ENCODE measurements at places on chromosomes 16 and 17. TPM values are rescaled to one million over a fixed set of nuclear protein-coding genes. Genes with fewer than 3 reads are reported as not detected.
A peak's percentile ranks its signal among the peaks of the same experiment; 100 is the strongest.

- DNase-seq: no peak
- H3K27me3 ChIP-seq: no peaks in the 10 kb centered on the region
- H3K4me1 ChIP-seq: peaks cover 14% of the 10 kb centered on the region
Observed at GRCh38 chr16:75097941-75098901, 18.4 kb downstream of the LDHD start.

DNA sequence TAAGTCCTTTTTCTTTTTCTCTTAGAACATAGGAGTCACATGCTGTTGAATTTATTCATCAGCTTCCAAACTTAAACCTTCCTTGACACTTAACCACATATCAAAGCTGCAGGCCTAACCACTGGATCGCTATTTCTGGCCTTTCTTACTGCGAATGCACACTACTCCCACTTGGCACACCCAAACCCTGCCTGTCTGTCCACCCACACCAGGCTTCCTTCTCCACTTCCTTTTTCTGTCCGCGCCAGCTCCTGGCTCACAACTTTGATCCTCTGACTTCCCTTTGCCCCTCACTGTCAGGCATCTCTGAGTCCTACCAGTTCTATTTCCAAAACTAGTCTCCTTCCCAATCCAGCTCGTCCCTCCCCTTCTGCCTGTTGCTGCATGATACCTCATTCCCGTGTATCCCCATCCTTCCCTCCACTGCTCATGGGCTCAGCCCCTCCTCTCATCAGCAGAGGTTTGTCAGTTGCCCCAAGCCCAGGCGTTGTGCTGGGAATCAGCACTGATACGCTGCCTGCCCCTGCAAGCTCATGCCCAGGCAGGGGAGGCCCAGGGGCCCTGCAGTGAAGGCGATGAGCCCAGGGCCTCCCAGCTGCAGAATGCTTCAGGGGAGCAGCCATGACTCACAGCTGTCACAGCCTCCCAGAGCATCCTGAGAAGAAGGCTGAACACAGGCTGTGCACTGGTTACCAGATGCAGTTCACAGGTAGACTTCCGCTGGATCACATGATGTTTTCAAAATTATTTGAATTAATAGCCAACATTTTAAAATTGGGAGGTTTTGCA is 179.8 kb downstream of the KATNIP start:
- H3K36me3 ChIP-seq: no peaks in the 10 kb centered on the region
- no peak overlapping the region for H3K27ac ChIP-seq
- no peak for DNase-seq
- H3K4me1 ChIP-seq: 0 out of 2 replicates have a peak, but pooled peaks cover 3% of the 10 kb centered on the region
- H3K4me3 ChIP-seq: no peak overlapping the region

GRCh38 chr16:24769806-24770205 is 40.4 kb downstream of the TNRC6A start:
- H3K27me3 ChIP-seq: no peaks in the 10 kb centered on the region
- no peak for DNase-seq
- H3K27ac ChIP-seq: no peak overlapping the region

- H3K27me3 ChIP-seq: no peaks in the 10 kb centered on the region
- no peak overlapping the region for H3K27ac ChIP-seq
- peaks cover 43% of the 10 kb centered on the region for H3K36me3 ChIP-seq
- H3K4me3 ChIP-seq: peak overlapping the region; percentile 74
- peaks cover 25% of the 10 kb centered on the region for H3K4me1 ChIP-seq
Observed at GRCh38 chr16:30369091-30369937, 980 bp downstream of the TBC1D10B start.

The ZNF768 gene
- total RNA-seq: 41.1 TPM

DNA sequence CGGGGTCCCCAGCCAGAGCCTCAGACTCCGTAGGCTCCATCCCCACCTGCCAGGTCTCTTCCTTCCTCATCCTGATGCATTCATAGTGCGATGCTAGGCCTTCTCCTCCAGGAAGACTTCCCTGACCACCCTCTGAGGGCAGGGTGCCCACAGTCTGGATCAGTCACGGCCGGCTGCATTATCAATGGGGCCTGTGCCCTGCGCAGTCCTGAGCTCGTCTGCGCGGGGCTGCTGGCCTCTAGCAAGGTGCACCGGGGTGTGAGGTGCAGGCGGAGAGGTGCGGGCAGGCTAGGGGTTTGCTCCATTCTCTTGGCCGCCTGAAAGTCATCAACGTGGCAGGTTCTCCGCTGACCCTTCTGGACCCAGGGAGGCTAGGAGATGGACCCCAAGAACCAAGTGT is 56.9 kb upstream of the ACSF3 start:
- peaks cover 63% of the 10 kb centered on the region for H3K27me3 ChIP-seq
- H3K4me1 ChIP-seq: no peaks in the 10 kb centered on the region
- DNase-seq: no peak
- H3K27ac ChIP-seq: no peak overlapping the region
- no peak overlapping the region for H3K4me3 ChIP-seq

DNA sequence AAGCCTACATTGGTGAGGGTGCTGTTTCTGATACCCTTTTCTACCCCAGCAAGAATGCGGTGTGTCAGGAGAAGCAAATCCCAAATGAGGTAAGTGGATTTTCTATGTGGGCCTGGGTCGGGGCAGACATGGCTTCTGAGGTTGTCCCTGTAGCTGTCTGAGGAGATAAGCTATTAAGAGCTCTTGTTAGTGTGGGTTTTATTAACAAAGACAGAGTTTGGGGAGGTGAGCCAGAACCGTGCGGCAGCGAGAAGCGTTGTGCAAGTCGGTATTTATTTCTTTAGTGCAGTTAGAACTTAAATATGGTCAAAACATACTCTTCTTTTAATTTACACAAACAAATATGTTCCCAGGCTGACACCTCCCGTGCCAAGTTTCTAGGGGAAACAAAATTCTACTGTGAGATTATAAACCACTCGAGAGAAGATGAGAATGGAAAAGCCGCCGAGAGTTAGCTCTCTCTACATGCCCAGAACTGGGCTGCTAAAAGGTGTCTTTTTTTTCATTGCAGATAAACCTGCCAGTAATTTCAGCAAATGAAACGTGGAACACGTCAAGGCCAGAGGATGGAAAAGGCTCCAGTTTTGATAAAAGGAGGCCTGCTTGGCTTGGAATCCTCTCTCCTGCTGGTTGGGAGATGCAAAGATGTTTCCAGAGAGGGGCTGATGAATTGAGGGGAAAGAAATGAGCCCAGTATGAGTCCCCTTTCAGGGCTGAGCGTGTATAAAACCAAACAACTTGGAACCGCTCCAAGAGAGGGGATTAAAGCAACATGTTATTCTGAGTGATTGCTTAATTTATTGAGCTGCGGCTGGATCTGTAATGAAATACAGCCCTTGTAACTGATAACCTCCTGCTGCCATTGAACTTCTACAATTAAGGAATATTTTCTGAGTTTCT is 254.6 kb downstream of the MRTFB start:
- no peaks in the 10 kb centered on the region for H3K27me3 ChIP-seq
- H3K4me3 ChIP-seq: no peak overlapping the region
- H3K36me3 ChIP-seq: peaks cover 51% of the 10 kb centered on the region
- H3K27ac ChIP-seq: no peak overlapping the region
- no peaks in the 10 kb centered on the region for H3K4me1 ChIP-seq

The KRTAP4-5 gene
- total RNA-seq: not detected

The ST6GALNAC1 gene
- total RNA-seq: not detected

The LHX1 gene
- not detected for total RNA-seq

The OR3A1 gene
- not detected for total RNA-seq

- no peak overlapping the region for H3K4me3 ChIP-seq
- H3K36me3 ChIP-seq: peaks cover 61% of the 10 kb centered on the region
- peaks cover 3% of the 10 kb centered on the region for H3K4me1 ChIP-seq
- no peak for DNase-seq
- no peaks in the 10 kb centered on the region for H3K27me3 ChIP-seq
Observed at GRCh38 chr16:1651094-1651973, 26.7 kb upstream of the JPT2 start.

DNA sequence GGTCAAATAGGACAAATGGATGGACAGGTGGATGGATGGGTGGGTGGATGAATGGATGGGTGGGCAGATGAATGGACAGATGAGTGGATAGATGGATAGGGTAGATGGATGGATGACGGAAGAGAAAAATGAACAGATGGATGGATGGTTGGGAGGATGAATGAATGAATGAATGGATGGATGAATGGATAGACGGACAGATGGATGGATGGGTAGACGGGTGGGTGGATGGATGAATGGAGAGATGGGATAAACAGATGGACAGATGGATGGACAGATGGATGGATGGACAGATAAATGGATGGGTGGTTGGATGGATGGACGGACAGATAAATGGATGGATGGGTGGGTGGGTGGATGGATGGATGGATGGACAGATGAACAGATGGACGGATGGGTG is 232.8 kb downstream of the GRIN2A start:
- no peaks in the 10 kb centered on the region for H3K27me3 ChIP-seq
- no peak overlapping the region for H3K4me3 ChIP-seq
- DNase-seq: no peak
- no peak overlapping the region for H3K27ac ChIP-seq

DNA sequence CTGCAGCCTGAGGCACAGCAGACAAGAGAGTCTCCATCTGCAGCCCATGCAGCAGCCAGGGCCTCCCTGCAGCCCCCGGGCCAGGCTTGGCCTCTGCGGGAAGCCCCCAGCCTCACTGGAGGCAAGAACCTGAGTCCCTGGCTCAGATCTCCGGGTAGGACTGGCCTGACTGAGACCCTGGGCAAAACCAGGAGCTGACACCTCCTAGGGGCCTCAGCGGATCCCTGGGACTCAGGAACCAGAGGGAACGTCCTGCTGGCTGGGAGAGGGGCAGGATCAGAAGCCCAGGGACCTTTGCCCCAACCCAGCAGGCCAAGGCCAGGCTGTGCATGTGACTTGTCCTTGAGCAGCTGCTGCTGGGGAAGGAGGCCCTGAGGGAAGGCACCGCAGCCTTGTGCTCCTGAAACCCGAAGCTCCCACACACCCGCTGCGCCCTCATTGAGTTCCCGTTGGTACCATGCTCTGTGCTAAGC is 1.7 kb upstream of the PRSS21 start:
- peak; percentile 35 for DNase-seq
- H3K27me3 ChIP-seq: peaks cover 31% of the 10 kb centered on the region
- no peak overlapping the region for H3K4me3 ChIP-seq
- H3K36me3 ChIP-seq: no peaks in the 10 kb centered on the region
- H3K4me1 ChIP-seq: no peaks in the 10 kb centered on the region

The LSM12 gene
- total RNA-seq: 44.0 TPM

The HS3ST3B1 gene
- total RNA-seq: 14.1 TPM

GRCh38 chr17:67557921-67558320 is 159.8 kb upstream of the NOL11 start:
- no peak overlapping the region for H3K27ac ChIP-seq
- H3K4me1 ChIP-seq: no peaks in the 10 kb centered on the region

The CORO1A gene
- total RNA-seq: 4.3 TPM

- H3K4me1 ChIP-seq: peaks cover 51% of the 10 kb centered on the region
- H3K27me3 ChIP-seq: no peaks in the 10 kb centered on the region
- peak overlapping the region; percentile 94 for H3K4me3 ChIP-seq
- DNase-seq: peak; percentile 82
Observed at GRCh38 chr16:67530013-67530939, 1.6 kb downstream of the RIPOR1 start.

DNA sequence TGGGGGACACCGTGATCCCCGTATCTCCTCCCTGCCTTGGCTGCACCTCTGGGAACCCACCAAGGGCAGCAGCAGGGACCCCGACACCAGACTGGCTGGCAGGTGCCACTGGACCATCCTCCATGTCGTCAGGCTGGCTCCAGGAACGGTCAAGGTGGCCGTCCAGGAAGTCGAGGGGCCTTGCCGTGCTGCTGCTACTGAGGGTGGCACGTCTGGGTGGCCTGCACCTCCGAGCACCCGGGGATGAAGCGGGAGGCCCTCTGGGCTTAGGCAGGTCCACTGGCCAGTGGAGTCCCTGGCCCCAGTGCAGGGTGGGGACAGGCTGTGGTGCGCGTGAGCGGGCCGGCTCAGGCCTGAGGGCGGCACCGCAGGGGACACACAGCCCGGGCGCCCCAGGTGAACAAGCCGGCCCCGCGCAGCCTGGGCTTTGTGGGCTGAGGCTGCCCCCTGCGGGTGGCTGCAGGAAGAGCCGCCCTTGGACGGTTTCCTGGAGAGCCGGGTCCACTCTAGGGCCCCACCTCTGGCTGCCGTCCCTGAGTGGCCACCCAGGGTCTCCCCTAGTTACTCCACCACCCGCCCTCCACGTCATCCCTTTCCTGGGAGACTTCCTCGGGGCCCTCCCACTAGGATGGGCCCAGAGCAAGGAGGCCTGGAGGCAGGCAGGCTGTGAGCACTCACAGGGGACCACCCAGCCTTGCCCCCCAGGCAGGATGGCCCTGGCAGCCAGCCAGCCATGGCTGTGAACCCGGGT is 42.8 kb upstream of the ZC3H18 start:
- H3K4me3 ChIP-seq: no peak overlapping the region
- H3K4me1 ChIP-seq: peaks cover 49% of the 10 kb centered on the region
- H3K36me3 ChIP-seq: 0 out of 2 replicates have a peak, but pooled peaks cover 3% of the 10 kb centered on the region
- H3K27ac ChIP-seq: peak overlapping the region; percentile 8
- no peaks in the 10 kb centered on the region for H3K27me3 ChIP-seq

DNA sequence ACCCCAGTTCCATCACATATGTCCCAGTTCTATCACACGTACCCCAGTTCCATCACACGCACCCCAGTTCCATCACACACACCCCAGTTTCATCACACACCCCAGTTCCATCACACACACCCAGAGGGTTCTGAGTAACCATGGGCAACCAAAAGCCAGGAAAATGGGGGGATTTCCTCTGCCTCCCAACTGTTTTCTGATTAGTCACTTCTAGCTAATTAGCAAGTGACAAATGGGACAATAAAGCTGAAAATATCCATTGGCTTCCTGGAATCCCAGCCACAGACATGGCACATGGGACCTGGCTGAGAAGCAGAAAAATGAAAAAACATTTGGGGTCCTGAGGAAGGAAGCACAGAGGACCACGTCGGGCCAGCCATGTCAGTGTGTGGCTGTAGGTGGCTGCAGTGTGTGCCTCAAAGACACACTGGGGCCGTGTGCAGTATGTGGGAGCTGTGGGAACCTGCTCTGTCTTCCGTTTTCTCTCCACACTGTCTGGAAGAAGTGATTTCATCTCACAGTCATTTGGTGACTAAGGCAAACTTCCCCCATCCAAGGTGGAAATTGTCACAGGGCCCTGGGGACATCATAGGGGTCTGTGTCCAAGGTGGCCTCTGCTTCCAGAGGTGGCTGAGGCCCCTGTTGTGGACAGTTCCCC is 106.7 kb downstream of the CMIP start:
- no peak overlapping the region for H3K4me3 ChIP-seq
- peak overlapping the region; percentile 13 for H3K27ac ChIP-seq
- no peaks in the 10 kb centered on the region for H3K27me3 ChIP-seq
- no peaks in the 10 kb centered on the region for H3K36me3 ChIP-seq
- peaks cover 10% of the 10 kb centered on the region for H3K4me1 ChIP-seq

The KRT24 gene
- total RNA-seq: not detected

GRCh38 chr16:74448990-74449389 is 27.7 kb upstream of the CLEC18B start:
- no peak overlapping the region for H3K4me3 ChIP-seq
- peaks cover 19% of the 10 kb centered on the region for H3K4me1 ChIP-seq
- H3K36me3 ChIP-seq: peaks cover 41% of the 10 kb centered on the region
- DNase-seq: peak; percentile 79
- H3K27ac ChIP-seq: peak overlapping the region; percentile 57
- H3K27me3 ChIP-seq: no peaks in the 10 kb centered on the region

Data from SJSA1 (cell line).